ENCODE measurements at places on chromosomes 16 and 17. TPM values are rescaled to one million over a fixed set of nuclear protein-coding genes. Genes with fewer than 3 reads are reported as not detected.

GRCh38 chr17:59139939-59140338, 15.0 kb downstream of the SKA2 start:
- no peak overlapping the region for H3K4me3 ChIP-seq
- H3K36me3 ChIP-seq = peaks cover 13% of the 10 kb centered on the region
- no peak overlapping the region for H3K27ac ChIP-seq
- no peaks in the 10 kb centered on the region for H3K27me3 ChIP-seq
- no peak for DNase-seq

GRCh38 chr17:68822719-68823289, 132.4 kb downstream of the ABCA8 start:
- no peaks in the 10 kb centered on the region for H3K4me1 ChIP-seq
- no peak for DNase-seq
- H3K27ac ChIP-seq = no peak overlapping the region
- H3K27me3 ChIP-seq = no peaks in the 10 kb centered on the region
- H3K4me3 ChIP-seq = no peak overlapping the region

DNA sequence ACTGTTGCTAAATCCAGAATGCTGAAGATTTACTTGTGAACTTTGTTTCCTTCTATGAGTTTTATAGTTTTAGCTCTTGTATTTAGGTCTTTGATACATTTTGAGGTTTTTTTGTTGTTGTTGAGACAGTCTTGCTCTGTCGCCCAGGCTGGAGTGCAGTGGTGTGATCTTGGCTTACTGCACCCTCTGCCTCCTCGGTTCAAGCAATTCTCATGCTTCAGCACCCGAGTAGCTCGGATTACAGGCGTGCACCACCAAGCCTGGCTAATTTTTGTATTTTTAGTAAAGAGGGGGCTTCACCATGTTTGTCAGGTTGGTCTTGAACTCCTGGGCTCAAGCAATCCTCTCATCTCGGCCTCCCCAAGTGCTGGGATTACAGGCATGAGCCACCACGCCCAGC, 14.4 kb downstream of the TENT4B start:
- H3K27ac ChIP-seq = peak overlapping the region; percentile 67
- peaks cover 28% of the 10 kb centered on the region for H3K4me1 ChIP-seq
- H3K4me3 ChIP-seq = peak overlapping the region; percentile 60
- DNase-seq = no peak
- peaks cover 8% of the 10 kb centered on the region for H3K36me3 ChIP-seq

- H3K27ac ChIP-seq = no peak overlapping the region
- no peaks in the 10 kb centered on the region for H3K4me1 ChIP-seq
- H3K4me3 ChIP-seq = no peak overlapping the region
- DNase-seq = no peak
- no peaks in the 10 kb centered on the region for H3K36me3 ChIP-seq
- H3K27me3 ChIP-seq = no peaks in the 10 kb centered on the region
Observed at GRCh38 chr16:61681673-61682072, 354.6 kb downstream of the CDH8 start.

DNA sequence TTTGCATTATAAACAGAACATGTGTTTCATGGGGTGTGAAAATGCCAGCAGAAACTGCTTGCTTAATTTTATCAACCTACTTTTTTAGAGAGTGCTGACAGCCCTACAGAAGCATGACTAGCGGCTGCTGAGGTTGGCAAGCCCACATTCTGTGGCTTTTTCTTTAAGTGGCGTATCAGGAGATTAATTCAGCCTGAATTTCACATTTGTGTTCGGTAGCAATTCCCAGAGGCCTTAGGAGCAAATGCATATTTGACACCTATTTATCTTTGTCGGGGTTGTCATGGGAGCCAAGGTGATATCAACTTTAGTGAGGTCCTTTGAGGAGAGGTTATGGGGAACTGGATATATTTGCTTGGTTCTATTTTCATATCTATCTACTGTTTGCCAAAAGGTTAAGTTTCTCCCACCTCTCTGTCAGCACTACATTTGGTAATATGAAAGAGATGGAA, 140.9 kb downstream of the KCNJ2 start:
- H3K27me3 ChIP-seq = peaks cover 2% of the 10 kb centered on the region
- no peaks in the 10 kb centered on the region for H3K4me1 ChIP-seq
- H3K27ac ChIP-seq = no peak overlapping the region
- no peak overlapping the region for H3K4me3 ChIP-seq
- DNase-seq = no peak

DNA sequence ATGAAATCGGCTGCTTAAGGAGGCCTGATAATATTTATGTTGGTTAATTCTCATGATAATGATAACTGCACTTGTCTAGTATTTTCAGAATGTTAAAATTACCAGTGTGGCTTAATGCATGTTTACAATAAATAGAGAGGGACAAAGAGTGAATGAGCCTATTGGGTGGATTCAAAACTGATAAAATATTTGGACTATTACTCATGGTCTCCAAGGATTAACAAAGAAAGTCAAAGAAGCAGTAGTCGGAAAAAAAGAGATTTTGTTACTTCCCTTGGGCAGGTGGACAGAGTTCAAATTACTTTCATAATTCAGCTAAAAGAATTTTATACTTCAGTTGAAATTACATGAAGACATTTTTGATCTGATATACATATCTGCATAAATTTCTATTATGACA, 258.2 kb upstream of the PMFBP1 start:
- H3K4me1 ChIP-seq = no peaks in the 10 kb centered on the region
- no peak overlapping the region for H3K4me3 ChIP-seq
- H3K36me3 ChIP-seq = peaks cover 2% of the 10 kb centered on the region
- no peak overlapping the region for H3K27ac ChIP-seq

DNA sequence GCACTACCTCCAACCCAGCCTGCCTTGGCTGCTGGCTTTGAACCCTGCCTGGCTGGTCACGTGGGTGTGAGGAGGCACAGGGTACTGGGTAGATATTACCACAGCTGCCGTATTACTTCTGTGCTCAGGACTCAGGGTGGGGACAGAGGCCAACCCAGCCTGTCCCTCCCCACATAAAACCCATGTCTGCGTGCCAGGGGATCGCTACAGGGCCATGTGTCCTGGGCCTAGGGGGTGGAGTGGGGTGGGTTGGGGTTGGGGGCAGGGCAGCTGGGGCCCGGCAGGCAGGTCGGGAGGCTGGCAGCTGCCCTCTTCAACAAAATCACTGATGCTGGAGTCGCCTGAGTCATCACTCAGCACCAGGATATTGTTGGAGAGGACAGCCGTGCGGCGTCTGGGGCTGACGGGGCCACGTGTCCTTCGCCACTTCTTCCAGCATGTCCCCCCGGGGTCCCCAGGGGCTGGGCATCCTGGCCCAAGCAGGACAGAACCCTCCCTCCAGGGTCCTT, 39.7 kb upstream of the PVALEF start:
- H3K4me3 ChIP-seq = no peak overlapping the region
- H3K27ac ChIP-seq = no peak overlapping the region
- no peaks in the 10 kb centered on the region for H3K4me1 ChIP-seq
- DNase-seq = no peak
- no peaks in the 10 kb centered on the region for H3K27me3 ChIP-seq
- no peaks in the 10 kb centered on the region for H3K36me3 ChIP-seq

DNA sequence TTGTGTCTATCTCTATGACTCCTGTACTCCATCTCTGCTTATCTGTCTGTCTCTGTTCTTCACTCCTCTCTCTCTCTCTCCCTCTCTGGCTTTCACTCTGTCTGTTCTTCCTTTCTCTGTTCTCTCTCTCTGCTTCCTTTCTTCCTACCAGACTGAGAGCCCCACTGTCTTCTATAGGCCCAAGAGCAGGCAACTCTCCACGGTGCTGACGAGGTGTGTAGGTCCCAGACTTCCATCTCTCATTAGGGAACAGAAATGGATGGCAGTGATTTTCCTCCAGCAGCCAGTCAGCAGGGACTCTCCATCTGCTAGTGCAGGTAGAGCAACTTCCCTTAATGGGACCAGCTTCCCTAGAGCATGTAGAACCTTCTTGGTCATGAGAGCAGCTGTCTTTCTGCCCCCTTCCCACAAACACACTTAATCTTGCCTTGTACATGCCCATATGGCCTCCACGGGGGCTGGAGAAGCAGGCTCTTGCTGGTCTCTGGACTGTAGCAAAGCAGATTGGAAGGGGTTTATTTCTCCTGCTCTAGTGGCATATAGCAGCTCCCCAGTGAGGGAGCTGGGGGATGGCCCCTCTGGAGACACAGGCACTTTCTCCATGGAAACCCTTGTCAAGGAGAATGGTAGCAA, 47.8 kb upstream of the NLRP1 start:
- H3K27me3 ChIP-seq = peaks cover 6% of the 10 kb centered on the region
- H3K4me3 ChIP-seq = no peak overlapping the region
- no peak for DNase-seq
- no peak overlapping the region for H3K27ac ChIP-seq
- no peaks in the 10 kb centered on the region for H3K36me3 ChIP-seq
- no peaks in the 10 kb centered on the region for H3K4me1 ChIP-seq

DNA sequence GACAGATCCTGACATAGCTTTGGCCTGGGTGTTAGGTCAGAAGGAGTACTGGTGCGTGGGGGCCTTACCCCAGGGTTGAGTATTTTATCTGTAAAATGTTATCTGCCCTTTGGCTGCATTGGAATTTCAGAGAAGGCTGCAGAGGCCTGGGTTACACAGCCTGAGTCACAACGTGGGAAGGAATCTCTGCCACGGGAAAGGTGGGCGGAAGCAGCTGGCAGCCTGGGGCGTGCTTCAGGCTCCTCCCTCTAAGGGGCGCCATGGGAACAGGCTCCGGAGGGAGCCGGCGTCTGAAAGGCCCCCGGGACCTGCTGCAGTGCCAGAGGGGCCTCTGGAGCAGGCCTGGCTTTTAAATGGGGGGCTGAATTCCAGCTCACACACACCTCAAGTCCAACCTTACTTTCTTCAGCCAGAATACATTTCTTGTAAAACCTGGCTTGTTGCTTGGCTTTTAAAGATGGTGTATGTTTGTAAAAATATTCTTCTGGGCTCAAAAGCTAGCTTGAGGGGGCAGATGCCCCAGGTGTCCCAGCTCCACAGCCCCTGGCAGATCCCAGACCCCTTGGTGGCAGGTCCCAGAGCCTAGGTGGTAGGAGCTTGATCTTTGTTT, 142.2 kb downstream of the RAB11FIP4 start:
- no peaks in the 10 kb centered on the region for H3K27me3 ChIP-seq
- DNase-seq = no peak
- no peak overlapping the region for H3K4me3 ChIP-seq
- H3K27ac ChIP-seq = no peak overlapping the region

The SRCIN1 gene
- total RNA-seq = 0.11 TPM

The PYY gene
- total RNA-seq = not detected

The KRTAP9-4 gene
- not detected for total RNA-seq
